Hair follicle dermal papilla cell (primary cell): ENCODE measurements at places on chromosomes 6 and 20. TPM values are rescaled to one million over a fixed set of nuclear protein-coding genes. Genes with fewer than 3 reads are reported as not detected.

PKHD1 gene
- total RNA-seq, result under 0.01 TPM in 1 of 2 replicates, not detected in the other

KCNK17 gene
- total RNA-seq, result not detected in 2 replicates

HSD17B8 gene
- 5.0 and 5.2 TPM in 2 replicates for total RNA-seq

LSM14B gene
- 65.9 and 73.3 TPM in 2 replicates for total RNA-seq

C20orf96 gene
- total RNA-seq, result 2.1 and 2.9 TPM in 2 replicates

OR2J3 gene
- total RNA-seq, result not detected in 2 replicates

LAMA4 gene
- total RNA-seq, result 418 and 518 TPM in 2 replicates

TP53TG5 gene
- total RNA-seq, result not detected in 2 replicates

OR12D3 gene
- not detected in 2 replicates for total RNA-seq

TMEM200A gene
- total RNA-seq, result 21.3 and 27.1 TPM in 2 replicates

HTR1E gene
- total RNA-seq, result not detected in 2 replicates

TMEM217 gene
- 0.32 and 1.3 TPM in 2 replicates for total RNA-seq

CUL9 gene
- 21.9 and 32.8 TPM in 2 replicates for total RNA-seq

CST5 gene
- total RNA-seq, result not detected in 2 replicates

ZSCAN12 gene
- total RNA-seq, result 6.7 and 7.2 TPM in 2 replicates

GLP1R gene
- not detected in 2 replicates for total RNA-seq

SCRT2 gene
- total RNA-seq, result not detected in 2 replicates

FKBP1C gene
- 0.24 and 1.1 TPM in 2 replicates for total RNA-seq

TRIM38 gene
- 10.6 and 11.4 TPM in 2 replicates for total RNA-seq

LY6G6D gene
- total RNA-seq, result not detected in 2 replicates

FRK gene
- total RNA-seq, result 1.6 and 1.9 TPM in 2 replicates

ZNF334 gene
- 1.9 and 4.1 TPM in 2 replicates for total RNA-seq

RAD21L1 gene
- total RNA-seq, result 0.32 TPM in 1 of 2 replicates, not detected in the other

ECT2L gene
- total RNA-seq, result not detected in 2 replicates

PSMB1 gene
- total RNA-seq, result 160 and 195 TPM in 2 replicates

FLRT3 gene
- total RNA-seq, result 0.85 and 2.8 TPM in 2 replicates

KIF6 gene
- 3.7 and 3.9 TPM in 2 replicates for total RNA-seq

ADGRG6 gene
- total RNA-seq, result 0.32 and 0.36 TPM in 2 replicates

TCP11 gene
- 0.49 and 1.1 TPM in 2 replicates for total RNA-seq

TRAM2 gene
- total RNA-seq, result 149 TPM in 2 replicates

FERMT1 gene
- total RNA-seq, result 3.8 and 3.9 TPM in 2 replicates

ACAT2 gene
- 50.0 and 66.7 TPM in 2 replicates for total RNA-seq

HTR1B gene
- total RNA-seq, result 0.81 and 1.9 TPM in 2 replicates

SNAP25 gene
- 0.32 and 0.73 TPM in 2 replicates for total RNA-seq

SLC17A2 gene
- total RNA-seq, result not detected in 2 replicates

CALHM4 gene
- not detected in 2 replicates for total RNA-seq

ZNF318 gene
- total RNA-seq, result 16.4 and 17.4 TPM in 2 replicates

CYP21A2 gene
- 0.12 TPM in 1 of 2 replicates, not detected in the other for total RNA-seq

CD24 gene
- 0.49 and 0.97 TPM in 2 replicates for total RNA-seq

RIN2 gene
- total RNA-seq, result 119 and 141 TPM in 2 replicates

RIPOR2 gene
- total RNA-seq, result 0.65 and 0.97 TPM in 2 replicates

CDS2 gene
- 35.7 and 36.7 TPM in 2 replicates for total RNA-seq

GRIK2 gene
- 1.3 and 1.5 TPM in 2 replicates for total RNA-seq

MCHR2 gene
- total RNA-seq, result not detected in 2 replicates

ACTL10 gene
- 2.3 and 4.5 TPM in 2 replicates for total RNA-seq

LY86 gene
- total RNA-seq, result not detected in 2 replicates

JAG1 gene
- total RNA-seq, result 30.1 and 39.9 TPM in 2 replicates

ID4 gene
- total RNA-seq, result 10.2 and 11.1 TPM in 2 replicates

OR11A1 gene
- total RNA-seq, result not detected in 2 replicates
